ENCODE measurements at places on chromosomes 16 and 17. TPM values are rescaled to one million over a fixed set of nuclear protein-coding genes. Genes with fewer than 3 reads are reported as not detected.

- no peak for DNase-seq
Observed at GRCh38 chr16:84357191-84357651, 11.1 kb upstream of the ATP2C2 start.

- no peak for DNase-seq
Observed at GRCh38 chr17:28306954-28307401, 12.0 kb upstream of the TMEM97 start.

DNA sequence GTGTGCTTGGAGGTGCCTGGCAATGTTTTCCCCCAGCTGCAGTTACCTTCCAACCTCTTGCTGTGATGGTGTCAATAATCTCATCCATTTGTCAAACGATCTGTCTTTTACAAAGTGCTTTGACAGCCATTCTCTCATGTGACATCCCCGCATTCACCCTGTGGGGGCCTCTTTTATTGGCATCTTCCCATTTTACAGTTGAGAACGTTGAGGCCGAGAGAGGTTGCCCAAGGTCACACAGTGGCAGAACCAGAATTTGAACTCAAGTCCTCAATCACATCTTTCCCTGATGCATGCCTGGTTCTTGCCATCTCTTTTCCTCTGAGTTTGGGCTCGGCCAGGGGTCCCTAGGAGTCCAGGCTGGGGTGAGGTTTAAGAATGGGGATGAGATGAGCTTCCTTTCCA lies 1.5 kb downstream of the TAOK2 start:
- no peak for DNase-seq

GRCh38 chr17:19330271-19330670 lies 32.3 kb downstream of the B9D1 start:
- no peak for DNase-seq

- DNase-seq: no peak
Observed at GRCh38 chr17:68686108-68686988, 85.2 kb upstream of the FAM20A start.

DNA sequence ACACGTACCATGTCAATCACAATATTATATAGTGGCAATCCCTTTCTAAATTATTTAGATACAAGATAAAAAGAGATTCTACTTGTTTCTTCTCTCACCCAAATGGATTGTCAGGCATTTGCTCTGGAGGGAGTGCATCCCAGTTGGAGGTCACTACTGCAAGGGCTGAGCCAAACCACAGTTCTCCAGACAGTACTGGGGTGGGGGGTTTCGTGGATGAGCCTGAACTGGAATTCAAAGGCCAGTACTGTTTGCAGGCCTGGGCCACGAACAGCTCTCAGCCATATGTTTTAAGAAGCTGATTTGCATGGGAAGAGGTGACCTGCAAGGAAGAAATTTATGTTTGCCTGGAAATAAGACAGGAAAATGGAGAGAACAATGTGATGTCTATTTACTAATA lies 314.9 kb downstream of the PMP22 start:
- no peak for DNase-seq

- DNase-seq: no peak
Observed at GRCh38 chr17:6923385-6923784, 72.5 kb upstream of the ALOX12 start.

- DNase-seq: no peak
Observed at GRCh38 chr17:70031341-70031740, 43.7 kb upstream of the KCNJ16 start.

DNA sequence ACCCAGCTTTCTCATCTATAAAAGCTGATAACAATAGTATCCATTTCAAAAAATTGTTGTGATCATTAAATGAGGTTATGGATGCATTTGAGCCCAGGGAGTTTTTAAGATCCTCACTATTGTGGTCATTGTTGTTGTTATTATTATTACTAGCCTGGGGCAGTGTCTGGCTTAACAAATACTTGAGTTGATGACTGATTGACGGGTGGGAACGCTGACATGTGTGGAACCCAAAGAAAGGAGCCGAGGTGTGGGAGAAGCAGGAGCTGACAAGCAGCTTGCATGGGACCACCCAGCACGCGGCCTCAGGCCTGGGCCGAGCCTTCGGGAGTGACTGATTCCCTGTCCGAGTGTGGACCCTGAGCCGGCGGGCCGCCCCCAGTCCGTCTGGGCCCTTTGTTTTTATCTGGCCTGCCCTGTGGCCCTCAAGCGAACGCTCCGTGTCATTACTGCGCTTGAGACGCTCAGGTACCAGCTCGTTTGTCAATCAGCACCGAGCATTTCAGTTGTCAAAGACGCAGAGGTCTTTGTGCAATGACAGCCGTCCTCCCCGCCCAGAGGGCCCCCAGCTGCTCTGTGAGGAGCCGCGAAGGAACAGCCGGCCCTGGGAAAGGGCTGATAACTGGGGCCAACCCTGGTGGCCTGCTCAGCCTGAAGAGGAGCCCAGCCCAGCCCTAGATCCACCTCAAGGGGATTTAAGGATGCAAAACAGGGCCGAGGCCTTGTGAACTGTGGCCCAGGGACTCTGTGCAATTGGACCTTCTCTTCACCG lies 132.9 kb upstream of the FOXF1 start:
- DNase-seq: no peak

- DNase-seq: no peak
Observed at GRCh38 chr16:85998868-85999729, 100.1 kb downstream of the IRF8 start.

GRCh38 chr16:87048038-87048729 lies 269.0 kb downstream of the C16orf95 start:
- no peak for DNase-seq

- DNase-seq: no peak
Observed at GRCh38 chr16:65318590-65319257, 196.9 kb upstream of the CDH11 start.

GRCh38 chr17:67427424-67427823 lies 50.3 kb downstream of the PITPNC1 start:
- no peak for DNase-seq

- DNase-seq: peak; percentile 78
Observed at GRCh38 chr17:50087246-50087911, 7.8 kb upstream of the PDK2 start.

DNA sequence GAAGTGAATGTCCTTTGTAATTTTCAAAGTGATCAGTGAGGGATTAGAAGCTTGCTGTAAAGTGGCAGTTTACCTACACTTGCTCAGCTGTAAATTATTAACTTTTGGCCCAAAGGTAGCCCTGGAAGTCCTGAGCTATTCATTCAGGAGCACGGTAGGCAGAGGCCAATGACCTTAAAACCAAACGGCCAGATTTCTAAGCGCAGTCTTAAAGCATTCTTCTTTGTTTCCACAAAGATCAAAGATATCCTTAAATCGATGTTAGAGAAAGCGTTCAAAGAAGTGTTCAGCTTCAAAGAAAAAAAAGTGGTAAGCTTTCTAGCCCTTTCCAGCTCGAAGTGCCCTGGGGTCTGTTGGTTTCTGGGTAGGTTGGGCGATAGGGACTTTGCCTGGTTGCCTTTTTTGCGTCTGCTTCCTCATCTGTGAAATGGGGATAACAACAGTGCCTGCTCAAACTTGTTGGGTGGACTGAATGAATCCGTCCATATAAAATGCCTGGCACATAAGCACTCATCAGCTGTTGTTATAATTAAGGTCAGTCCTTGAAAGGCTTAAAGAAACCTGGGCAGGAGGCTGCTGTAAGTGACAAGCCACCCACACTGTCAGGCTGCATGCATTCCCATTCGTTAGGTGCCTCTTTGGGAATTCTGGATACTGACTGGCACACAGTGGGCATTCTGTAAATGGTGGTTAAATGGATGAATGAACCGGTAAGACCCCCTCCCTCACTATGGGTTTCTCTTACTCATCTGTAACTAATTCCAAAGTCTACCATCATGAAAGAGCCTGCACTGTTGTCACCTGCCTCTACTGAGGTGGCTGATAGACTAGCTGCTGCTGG lies 113.2 kb downstream of the PRKCA start:
- peak; percentile 86 for DNase-seq

- DNase-seq: no peak
Observed at GRCh38 chr16:50960517-50961202, 190.4 kb downstream of the SALL1 start.

GRCh38 chr16:11169641-11170040 lies 86.4 kb downstream of the SOCS1 start:
- no peak for DNase-seq

- DNase-seq: no peak
Observed at GRCh38 chr17:63497708-63498483, 21.0 kb downstream of the ACE start.

DNA sequence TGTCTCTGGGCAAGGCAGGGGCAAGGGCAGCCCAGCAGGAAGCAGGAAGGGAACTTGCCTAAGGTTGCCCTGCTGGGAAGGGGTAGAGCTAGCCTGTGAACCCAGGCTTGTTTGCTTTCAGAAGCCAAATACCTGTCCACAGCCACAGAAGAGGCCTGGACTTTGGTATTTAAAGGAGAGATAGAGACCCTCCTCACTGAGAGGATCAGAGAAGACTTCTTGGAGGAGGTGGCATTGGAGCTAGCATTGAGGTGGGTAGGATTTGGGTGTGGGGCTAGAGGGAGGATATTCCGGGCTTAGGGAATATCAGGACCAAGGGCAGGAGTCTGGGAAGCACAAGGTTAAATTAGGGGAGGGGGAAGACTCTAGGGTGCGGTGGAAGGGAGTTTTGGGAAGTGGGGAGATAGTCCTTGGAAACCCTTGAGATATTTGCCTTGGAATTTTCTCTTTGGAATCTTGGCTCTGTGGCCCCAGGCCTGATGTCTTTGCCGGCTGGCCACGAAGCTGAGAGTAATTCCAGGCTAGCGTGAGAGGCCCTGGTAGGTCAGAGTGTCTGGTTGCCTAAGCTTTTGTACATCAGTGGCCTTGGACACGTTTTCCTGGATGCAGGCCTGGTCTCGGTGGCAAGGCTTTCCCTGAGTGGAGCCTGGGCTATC lies 13.1 kb upstream of the ETV4 start:
- DNase-seq: no peak

- DNase-seq: peak; percentile 34
Observed at GRCh38 chr17:69175625-69176456, 34.1 kb upstream of the ABCA6 start.

GRCh38 chr16:11253009-11253994 lies 2.7 kb downstream of the SOCS1 start:
- no peak for DNase-seq

- no peak for DNase-seq
Observed at GRCh38 chr16:2066139-2066538, 18.4 kb downstream of the TSC2 start.

GRCh38 chr16:57260294-57260929 lies 15.4 kb downstream of the ARL2BP start:
- DNase-seq: no peak

DNA sequence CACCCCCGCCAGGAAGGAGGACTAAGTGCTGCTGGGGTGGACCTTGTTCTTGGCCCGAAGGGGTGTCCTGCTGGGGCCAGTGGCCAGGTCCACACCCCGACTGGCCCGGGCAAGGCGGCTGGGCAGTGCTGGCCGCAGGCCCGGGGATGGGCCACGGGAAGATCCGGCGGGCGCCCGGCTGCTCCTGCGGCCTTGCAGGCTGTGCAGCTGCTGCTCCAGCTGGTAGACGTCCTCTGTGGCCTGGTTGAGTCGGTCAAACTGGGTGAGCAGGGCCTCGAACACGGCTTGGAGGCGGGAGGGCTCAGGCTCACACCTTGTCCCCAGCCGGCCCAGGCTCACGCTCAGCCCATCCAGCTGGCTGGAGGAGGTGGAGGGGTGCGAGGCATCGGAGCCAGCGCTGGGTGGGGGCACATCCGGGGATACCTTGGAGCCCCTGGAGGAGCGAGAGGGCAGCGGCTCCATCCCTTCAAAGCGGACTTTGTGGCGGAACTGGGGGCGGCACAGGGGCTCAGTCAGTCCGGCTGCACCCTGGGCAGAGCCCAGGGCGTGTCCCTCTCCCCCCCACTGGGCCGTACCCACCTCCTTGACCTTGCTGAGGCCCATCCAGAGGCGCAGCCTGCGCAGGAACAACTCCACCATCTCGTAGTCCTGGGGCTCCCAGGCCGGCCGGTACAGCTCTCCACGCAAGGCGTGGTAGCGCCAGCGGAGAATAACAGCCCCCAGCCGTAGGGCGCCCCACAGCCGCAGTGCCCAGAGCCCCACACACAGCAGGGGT lies 42.1 kb downstream of the TSC2 start:
- no peak for DNase-seq

The STH gene
- polyA plus RNA-seq: not detected

The KRTAP4-4 gene
- not detected for polyA plus RNA-seq

The KRTAP9-4 gene
- not detected for polyA plus RNA-seq

The CRHR1 gene
- not detected for polyA plus RNA-seq

The SPATA33 gene
- 6.8 TPM for polyA plus RNA-seq

The ZSCAN10 gene
- polyA plus RNA-seq: not detected

The CHST4 gene
- not detected for polyA plus RNA-seq

The EME2 gene
- polyA plus RNA-seq: 10.3 TPM

The PKMYT1 gene
- 10.8 TPM for polyA plus RNA-seq
